ENCODE measurements at places on chromosomes 4 and X.

- no peak for DNase-seq
These were observed 12.3 kb downstream of the LRP2BP start for GRCh38 chr4:185383451-185383850.

DNA sequence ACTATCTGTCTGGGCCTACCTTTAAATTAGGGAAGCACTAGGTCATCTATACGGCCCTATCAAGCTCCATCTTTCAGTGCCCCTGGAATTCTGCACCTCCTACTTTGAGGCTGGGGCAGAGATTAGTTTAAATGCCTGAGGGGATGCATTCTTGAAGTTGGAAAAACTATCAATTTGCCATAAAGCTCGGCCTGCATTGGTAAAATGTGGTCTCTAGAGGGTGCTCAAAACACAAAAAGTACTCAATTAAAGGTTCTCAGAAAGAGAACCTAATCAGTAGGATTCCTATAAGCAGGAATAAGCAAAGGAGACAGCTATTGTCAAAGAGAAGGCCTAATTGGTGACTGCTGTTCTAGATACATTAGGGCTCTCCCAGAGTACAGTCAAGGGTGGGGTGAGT, 111.7 kb downstream of the AMER1 start:
- no peak for DNase-seq

GRCh38 chr4:181970366-181970765, 272.8 kb upstream of the TENM3 start:
- DNase-seq, result no peak

DNA sequence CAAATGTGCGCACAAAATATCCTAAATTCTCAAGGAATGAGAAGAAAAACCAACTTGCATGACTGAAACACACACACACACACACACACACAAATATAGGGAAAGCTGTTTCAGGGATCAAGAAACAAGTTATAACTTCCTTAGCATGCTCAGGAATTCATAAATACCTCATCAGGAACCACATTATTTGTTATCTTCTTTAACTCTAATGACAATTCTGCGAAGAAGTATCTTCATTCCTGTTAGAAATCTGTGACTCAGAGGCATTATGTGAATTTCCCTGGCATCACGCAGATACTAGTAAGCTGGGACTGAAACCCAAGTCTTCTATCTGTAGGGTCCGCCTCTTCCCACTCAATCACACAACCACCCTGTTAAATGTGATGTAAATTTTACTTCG, 30.3 kb downstream of the TMPRSS11A start:
- no peak for DNase-seq

- no peak for DNase-seq
These were observed 88.9 kb downstream of the NHSL2 start for GRCh38 chrX:71999535-71999934.

DNA sequence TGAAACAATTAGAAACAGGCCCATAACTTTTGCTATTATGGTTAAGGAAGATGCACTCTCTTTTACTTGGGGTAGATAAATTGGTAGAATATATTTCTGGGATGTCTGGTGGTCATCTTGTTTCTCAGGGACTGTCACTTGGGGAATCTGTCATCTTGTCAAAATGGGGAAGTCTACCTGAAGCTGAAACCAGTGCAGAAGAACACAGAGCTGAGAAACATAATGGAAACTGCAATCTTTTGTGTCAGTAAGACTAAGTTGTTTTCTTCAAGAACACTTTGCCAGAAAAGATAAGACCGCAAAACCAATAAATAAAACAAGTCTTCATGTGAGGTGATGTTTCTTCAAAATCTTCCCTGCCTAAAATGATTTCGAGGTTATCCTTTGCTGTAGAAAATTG, 92.0 kb downstream of the NAA11 start:
- DNase-seq, result no peak

DNA sequence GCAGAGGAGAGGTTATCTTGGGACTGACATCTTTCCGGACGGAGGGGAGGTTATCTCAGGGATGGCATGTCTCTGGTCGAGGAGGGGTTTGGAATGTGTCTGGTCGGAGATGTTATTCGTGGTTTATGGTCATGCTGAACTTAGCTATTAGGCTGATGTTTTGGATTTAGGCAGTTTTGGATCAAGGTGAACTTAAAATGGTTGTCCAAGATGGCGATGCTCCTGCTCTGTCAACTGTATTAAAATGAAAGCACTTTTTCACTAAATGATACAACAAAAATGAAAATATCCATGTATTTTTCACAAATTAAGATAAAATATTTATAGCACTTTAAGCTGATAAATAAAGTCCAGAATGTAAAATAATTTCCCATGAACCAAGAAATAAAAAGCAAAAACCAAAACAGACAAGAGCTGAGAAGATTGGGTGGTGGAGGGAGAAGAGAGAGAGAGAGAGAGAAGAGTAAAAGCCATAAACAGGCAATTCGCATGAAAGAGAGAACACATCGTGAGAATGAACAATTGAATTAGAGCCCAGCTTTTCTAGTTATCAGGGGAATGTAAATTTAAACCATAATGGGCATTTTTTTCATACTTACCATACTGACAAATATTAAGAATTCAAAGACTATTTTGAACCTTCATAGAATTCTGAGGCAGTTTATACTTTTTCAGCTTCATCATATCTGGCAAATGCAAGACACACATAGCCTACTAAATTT, 2236.0 kb upstream of the AGA start:
- no peak for DNase-seq

GRCh38 chrX:63514569-63515080, 163.5 kb upstream of the SPIN4 start:
- DNase-seq, result no peak

GRCh38 chr4:182238355-182238931, 4.8 kb upstream of the TENM3 start:
- no peak for DNase-seq

All from hypothalamus (tissue), 51 donors.